ENCODE measurements at places on chromosomes 3 and 15. TPM values are rescaled to one million over a fixed set of nuclear protein-coding genes. Genes with fewer than 3 reads are reported as not detected.

The PRICKLE2 gene
- polyA plus RNA-seq, result 2.7 TPM

The ALG1L2 gene
- not detected for polyA plus RNA-seq

The KCNMB3 gene
- polyA plus RNA-seq, result 0.74 TPM

The KBTBD13 gene
- not detected for polyA plus RNA-seq

The ADAMTS7 gene
- polyA plus RNA-seq, result 0.63 TPM

The RTP4 gene
- polyA plus RNA-seq, result 1.2 TPM

The C3orf49 gene
- polyA plus RNA-seq, result not detected

The TRPC1 gene
- 1.1 TPM for polyA plus RNA-seq

The SLCO2A1 gene
- 6.2 TPM for polyA plus RNA-seq

The SEMA3F gene
- polyA plus RNA-seq, result 55.4 TPM

The CAPN3 gene
- 7.4 TPM for polyA plus RNA-seq

The VGLL3 gene
- 0.55 TPM for polyA plus RNA-seq

Data from esophagus (tissue), 2 donors.